ENCODE measurements at places on chromosomes 2 and 18.

DNA sequence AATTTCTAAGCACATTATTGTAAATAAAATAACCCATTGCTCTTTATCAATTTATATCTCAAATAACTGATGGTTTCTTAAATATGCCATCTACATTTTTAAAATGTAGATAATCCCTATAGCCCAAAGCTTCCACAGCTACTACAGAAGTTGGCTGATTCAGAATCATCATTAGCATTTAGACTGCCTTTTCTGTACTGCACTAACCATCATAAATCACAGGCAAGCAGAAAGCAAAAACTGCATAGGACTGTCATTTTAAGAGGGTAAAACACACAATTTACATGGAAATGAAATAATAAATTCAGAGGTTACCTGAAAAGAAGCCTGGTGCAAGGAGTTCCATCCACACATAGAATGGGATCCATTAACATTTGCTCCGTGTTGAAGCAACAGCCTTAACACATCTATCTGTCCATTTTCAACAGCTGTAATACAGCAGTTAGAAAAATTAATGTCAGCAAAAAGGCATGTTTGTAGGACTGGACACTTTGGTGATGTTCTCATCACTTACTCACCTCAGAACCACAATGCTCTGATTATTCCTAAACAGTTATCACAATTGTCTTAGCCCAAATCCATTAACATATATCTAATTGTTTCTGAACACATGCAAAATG is 38.4 kb upstream of the CHAC2 start:
- no peak for DNase-seq

DNA sequence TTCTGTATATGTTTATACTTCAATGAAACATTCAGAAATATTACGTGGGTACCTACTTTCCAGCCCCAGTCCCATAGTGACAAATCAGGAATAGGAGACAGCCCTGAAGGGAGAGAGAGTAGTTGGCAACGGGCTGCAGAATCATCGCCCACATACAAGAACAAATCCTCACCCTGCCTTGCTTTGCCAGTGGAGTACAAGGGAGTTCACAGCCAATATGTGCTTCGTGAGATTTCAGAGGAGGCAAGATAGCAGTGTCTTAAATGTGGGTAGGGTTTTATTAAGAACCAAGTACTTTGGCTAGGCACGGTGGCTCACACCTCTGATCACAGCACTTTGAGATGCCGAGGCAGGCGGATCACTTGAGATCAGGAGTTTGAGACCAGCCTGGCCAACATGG is 40.3 kb upstream of the PKDCC start:
- no peak for DNase-seq

DNA sequence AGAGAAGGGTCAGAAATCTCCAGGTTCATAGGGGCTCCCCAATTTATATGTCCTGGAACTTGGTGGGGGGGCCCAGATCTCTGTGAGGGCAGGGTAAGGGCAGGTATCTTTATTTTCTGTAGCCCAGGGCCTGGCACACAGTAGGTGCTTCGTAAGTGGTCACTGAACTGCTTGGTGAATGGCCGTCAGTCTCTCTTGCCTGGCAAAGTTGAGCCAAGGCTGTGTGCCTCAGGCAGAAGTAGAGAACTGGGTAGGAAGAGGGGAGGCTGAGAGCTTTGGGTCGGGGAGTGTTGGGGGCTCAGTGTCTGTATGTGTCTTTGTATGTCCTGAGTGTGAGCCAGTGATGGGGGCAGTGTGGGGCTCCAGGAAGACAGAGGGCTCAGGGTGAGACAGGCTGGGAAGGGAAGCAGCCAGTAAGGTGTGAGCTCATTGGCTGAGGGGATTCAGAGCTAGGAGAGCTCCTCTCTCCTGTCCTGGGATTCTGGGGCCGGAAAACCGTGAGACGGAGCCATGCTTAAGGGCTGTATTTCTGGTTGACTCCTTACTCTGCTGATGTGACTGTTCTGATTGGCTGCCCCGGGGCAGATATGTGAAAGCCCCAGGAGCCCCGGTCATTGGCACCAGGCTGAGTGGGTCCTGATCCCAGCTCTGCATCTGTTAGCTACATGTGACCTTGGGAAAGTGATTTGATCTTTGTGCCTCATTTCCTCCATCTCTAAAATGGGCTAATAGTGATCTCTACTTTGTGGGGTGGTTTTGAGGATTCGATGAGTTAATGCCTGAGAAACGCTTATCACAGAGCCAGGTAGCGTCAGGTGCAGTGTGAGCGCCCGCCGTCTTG is 30.3 kb downstream of the STEAP3 start:
- no peak for DNase-seq

DNA sequence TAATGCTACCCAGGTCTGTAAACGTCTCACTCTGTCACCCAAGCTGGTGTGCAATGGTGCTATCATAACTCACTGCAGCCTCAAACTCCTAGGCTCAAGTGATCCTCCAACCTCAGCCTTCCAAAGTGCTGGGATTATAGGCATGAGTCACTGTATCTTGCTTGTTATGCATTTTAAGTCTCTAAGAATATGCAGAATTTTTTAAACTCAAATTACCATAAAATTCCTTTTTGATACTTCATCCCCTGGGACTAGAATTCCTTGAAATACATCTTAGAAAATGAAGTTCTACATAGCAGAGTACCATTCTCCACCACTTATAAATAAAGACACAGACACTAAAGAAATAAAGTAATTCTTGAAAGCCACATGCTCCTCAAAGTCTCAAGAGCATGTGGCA is 30.2 kb upstream of the LRATD1 start:
- no peak for DNase-seq

- peak; percentile 71 for DNase-seq
These were observed 4.0 kb downstream of the ID2 start for GRCh38 chr2:8685697-8686358.

DNA sequence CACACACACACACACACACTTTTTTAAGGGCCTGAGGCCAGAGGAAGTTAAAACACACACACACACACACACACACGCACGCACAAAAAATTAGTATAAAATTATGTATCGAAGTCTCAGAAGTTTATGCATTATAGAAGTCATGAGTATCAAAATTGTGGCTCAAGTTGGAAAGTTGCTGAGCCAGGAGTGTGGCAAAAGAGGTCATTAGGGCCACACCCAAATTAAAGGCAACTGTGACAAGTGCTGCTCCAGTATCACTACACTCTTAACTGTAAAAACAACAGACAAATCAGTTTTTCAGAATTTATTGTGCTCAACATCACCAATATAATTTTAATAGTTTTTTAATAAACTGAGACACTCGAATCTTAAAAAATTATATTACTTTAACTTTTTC is 36.9 kb downstream of the YWHAQ start:
- no peak for DNase-seq

- no peak for DNase-seq
These were observed 57.2 kb downstream of the INPP4A start for GRCh38 chr2:98501876-98502275.
